CD4-positive, alpha-beta T cell treated with Interleukin-4 for 1 hour (primary cell): ENCODE measurements at places on chromosomes 6 and 20.
A peak's percentile ranks its signal among the peaks of the same experiment; 100 is the strongest.

GRCh38 chr6:150129616-150130505 is 13.0 kb upstream of the PPP1R14C start:
- DNase-seq: no peak

GRCh38 chr20:59640267-59640666 is 35.9 kb downstream of the PHACTR3 start:
- no peak for DNase-seq

GRCh38 chr6:99873084-99873483 is 120.9 kb downstream of the MCHR2 start:
- DNase-seq: no peak

DNA sequence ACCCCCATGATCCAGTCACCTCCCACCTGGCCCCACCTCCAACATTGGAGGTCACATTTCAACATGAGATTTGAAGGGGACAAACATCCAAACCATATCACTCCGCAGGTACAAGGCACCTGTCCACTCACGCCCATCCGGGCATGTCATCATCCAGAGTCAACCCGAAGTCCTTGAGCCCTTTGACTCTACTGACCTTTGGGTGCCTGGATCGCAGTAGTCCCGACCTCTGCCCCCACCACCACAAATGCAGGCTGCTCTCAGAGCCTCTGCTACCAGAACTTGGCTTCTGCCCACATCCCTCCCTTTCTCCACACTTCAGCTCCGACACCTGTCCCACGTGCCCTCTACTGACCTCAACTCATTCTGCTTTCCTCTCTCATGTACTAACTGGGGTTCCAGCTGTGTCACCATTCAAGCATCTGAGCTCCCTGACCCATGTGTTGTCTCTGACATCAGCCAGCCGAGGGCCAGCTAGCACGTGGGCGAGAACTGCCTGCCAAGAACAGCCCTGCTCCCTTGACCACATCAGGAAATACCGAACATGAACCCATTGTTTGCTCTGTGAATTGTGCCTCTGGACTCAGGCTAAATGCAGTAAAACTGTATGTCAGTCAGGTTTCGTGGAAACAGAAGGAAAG is 498.3 kb upstream of the SULF2 start:
- no peak for DNase-seq

- DNase-seq: peak; percentile 13
Measured at GRCh38 chr6:117483004-117483644, 650 bp downstream of the DCBLD1 start.

- no peak for DNase-seq
Measured at GRCh38 chr6:2141644-2142290, 103.6 kb downstream of the GMDS start.

- no peak for DNase-seq
Measured at GRCh38 chr20:58480551-58481336, 34.5 kb downstream of the APCDD1L start.

DNA sequence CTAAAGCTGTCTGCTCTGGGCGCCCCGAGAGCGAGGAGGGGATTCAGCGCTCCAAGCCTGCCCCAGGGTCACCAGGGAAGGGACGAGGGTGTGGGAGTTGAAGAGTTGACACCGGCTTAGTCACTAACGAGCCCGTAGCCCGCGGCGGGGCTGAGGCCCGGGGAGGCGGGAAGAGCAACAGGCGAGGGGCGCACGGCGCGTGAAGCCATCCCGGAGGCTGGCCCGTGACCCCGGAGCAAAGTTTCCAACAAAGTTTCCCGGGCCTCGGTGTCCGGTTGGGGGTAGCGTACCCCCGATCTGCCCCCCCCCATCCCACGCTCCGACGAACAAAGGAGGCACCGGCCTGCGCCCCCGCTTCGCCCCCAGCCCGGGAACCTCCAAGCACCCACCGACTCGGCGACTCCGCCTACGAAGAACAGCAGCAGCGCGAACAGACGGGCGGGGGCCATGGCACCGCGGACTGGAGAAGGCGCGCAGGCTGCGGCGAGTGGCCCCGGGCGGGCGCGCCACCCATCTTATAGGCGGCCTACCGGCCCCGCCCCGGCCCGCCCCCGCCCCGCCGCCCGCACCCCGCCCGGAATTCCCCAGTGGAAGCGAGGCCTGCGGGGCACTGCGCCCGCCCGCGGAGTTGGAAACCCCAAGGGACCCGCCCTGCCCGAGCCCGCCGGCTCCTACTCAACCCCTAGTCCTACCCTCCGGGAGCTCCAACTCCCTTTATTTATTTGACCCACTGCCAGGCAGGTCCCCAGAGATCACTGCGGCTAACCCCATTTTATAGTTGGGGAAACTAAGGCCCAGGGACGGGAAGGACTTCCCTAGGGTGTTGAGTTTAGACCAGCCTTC is at the start of gene SDC4:
TSS of gene SDC4 (minus strand) at position 489 of the 843 bp plus-strand sequence. CDS start at position 449, 40 bp downstream.
- DNase-seq: peak; percentile 71

- DNase-seq: no peak
Measured at GRCh38 chr6:17224056-17224455, 57.1 kb upstream of the RBM24 start.
